Effector memory CD4-positive, alpha-beta T cell (primary cell): ENCODE measurements at places on chromosomes 11 and 22.

GRCh38 chr11:35857922-35858321, 85.9 kb upstream of the LDLRAD3 start:
- no peak for DNase-seq

GRCh38 chr11:70078095-70078780, at the start of gene ANO1:
ANO1 (plus strand) TSS chr11:70078317; CDS start chr11:70078607, 290 bp downstream.
- DNase-seq: no peak

GRCh38 chr11:61947486-61948210, 2.5 kb upstream of the BEST1 start:
- no peak for DNase-seq

GRCh38 chr22:38162881-38163843, 18.5 kb downstream of the PLA2G6 start:
- DNase-seq: no peak

GRCh38 chr11:90630176-90630575, 407.3 kb upstream of the CHORDC1 start:
- no peak for DNase-seq
